ENCODE measurements at places on chromosomes 7 and 10.

DNA sequence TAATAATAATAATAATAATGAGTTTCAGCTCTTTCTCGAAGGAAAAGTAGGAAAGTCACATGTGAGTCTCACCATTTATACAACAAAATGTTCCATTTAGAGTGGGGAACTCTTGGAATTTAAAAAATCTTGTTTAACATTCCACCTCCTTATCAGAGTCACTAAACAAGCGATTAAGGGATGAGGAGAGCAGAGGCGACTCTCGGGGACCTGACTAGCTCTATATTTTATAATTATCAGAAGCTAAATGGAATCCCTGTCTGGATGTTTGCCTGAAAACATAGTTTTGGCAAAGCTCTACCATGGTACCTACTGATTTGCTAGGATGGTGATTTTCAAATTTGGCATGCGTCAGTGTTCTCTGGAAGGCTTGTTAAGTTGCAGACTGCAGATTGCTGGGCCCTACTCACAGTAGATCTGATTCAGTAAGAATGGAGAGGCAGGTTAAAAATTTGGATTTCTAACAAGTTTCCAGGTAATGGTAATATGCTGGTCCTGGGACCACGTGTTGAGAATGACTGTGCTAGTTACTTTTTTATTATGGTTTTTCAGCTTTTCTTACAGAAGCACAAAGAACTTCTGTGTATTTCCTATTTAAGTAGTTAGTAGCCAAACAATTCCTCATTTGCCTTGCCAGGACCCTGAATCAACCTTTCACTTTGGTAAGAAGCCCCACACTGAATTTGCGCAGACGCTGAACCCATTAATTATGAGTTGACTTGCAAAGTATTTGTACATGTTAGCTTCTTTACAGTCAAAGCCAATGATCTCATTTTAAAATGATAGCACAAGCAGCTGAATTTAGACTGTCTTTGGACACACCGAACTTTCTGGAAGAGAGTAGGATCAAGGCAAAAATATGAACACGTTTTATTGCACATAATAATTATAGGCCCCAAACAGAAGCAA lies 39.5 kb downstream of the CPED1 start:
- DNase-seq, result no peak

GRCh38 chr7:41107938-41108448 lies 594.9 kb downstream of the INHBA start:
- peak; percentile 33 for DNase-seq

GRCh38 chr7:42471573-42472174 lies 234.7 kb upstream of the GLI3 start:
- no peak for DNase-seq

- no peak for DNase-seq
Measured at GRCh38 chr7:43692582-43693373, 36.5 kb downstream of the COA1 start.

DNA sequence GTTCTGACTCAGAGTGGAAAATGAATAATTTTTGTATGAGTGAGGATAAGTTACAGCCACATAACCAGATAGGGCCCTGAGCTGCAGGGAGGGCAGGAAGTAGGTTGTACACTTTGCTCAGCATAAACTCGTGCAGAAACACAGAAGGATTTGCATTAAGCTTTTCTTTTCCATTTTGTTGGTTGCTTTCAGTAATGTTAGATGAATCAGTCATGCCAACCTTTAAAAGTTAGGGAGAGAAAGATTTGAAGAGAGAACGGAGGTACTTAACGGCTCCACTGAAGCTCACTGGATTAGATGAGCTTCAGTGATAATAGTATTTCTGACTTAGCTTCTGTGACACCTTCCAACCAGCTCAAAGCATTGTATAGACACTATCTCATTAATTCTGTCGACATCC lies 348.1 kb downstream of the GATA3 start:
- DNase-seq, result no peak

- no peak for DNase-seq
Measured at GRCh38 chr7:128014811-128015210, 16.4 kb downstream of the LRRC4 start.
